ENCODE measurements at places on chromosomes 2 and 18.

DNA sequence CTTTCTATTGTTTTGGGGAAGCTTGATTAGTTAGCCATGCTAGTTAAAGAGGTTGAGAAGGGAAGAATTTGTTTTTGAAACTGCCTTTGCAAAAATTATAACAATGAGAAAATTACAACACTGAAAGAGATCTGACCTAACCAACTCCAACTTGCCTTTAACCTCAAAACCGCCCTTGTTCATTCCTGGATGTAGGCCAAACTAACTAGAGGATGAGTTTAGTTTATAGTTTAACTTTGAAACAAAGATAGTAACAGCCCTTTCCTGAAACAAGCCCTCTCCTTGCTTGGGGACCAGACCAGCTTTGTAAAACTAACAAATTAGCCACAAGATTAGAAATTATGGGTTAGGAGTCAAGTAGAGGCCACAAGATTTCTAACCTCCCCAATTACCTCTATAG lies 713.9 kb downstream of the CPS1 start:
- no peak for DNase-seq

- no peak for DNase-seq
These were observed 529 bp upstream of the MTA3 start for GRCh38 chr2:42567806-42568400.

DNA sequence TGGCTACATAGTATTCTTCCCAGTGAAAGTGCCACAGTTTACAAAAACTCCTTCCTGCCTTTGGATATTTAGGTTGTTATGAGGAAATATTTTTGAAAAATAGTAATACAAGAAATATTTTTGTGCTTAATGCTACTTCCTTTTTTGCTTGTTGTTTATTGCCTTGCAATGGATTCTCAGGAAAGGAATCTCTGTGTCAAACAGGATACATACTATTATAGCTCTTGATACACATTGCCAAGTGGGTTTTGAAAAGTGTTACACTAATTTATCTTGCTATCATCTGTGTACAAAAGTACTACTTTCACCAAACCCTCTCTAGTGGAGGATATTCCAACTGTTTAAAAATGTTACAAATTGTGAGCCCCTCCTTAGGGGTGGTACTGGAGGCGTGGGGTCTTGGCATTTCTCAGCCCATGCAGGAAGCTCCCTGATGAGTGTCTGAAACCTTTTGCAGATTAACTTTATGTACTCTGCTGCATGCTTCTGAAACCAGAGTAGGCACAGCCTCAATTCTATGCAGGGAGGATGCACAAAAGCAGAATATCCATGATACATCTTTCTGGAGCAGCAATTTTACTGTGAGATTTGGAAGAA lies 54.5 kb downstream of the EVA1A start:
- DNase-seq, result no peak

- peak; percentile 25 for DNase-seq
These were observed 2.7 kb downstream of the SDC1 start for GRCh38 chr2:20222014-20222768.

DNA sequence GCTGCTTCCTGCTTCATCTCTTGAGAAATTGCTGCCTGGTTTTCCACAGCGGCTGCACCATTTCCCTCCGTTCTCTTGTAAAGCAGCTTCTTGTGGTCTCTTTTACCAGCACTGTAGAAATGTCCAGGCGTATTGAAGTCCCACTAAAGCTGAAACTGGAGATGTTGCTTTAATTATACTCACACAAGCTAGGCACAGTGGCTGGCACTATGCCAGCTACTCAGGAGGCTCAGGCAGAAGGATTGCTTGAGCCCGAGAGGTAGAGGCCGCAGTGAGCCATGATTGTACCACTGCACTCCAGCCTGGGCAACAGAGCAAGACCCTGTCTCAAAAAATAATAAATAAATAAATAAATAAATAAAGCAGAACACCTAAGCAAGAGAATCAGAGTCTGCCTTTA lies 19.2 kb upstream of the ATP9B start:
- DNase-seq, result no peak

GRCh38 chr2:45140675-45141074 lies 131.4 kb upstream of the SIX2 start:
- no peak for DNase-seq

DNA sequence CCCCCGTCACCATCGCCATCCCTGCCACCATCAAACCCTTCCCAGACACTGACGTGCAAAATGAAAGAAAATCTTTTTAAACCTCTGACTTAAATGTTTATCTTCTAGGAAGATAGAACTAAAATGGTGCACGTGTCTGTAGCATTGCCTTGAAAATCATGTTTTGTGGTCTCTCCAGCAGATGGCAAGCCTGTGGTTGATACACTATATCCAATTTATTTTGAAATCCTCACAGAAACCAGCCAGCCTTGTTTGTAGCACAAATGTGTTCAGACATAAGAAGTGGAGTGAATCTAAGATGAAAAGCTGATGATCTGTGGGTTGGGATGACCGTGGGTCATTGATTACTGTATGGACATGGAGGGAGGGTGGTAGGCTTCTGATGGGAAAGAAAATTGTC lies 436.2 kb upstream of the SMIM21 start:
- no peak for DNase-seq

DNA sequence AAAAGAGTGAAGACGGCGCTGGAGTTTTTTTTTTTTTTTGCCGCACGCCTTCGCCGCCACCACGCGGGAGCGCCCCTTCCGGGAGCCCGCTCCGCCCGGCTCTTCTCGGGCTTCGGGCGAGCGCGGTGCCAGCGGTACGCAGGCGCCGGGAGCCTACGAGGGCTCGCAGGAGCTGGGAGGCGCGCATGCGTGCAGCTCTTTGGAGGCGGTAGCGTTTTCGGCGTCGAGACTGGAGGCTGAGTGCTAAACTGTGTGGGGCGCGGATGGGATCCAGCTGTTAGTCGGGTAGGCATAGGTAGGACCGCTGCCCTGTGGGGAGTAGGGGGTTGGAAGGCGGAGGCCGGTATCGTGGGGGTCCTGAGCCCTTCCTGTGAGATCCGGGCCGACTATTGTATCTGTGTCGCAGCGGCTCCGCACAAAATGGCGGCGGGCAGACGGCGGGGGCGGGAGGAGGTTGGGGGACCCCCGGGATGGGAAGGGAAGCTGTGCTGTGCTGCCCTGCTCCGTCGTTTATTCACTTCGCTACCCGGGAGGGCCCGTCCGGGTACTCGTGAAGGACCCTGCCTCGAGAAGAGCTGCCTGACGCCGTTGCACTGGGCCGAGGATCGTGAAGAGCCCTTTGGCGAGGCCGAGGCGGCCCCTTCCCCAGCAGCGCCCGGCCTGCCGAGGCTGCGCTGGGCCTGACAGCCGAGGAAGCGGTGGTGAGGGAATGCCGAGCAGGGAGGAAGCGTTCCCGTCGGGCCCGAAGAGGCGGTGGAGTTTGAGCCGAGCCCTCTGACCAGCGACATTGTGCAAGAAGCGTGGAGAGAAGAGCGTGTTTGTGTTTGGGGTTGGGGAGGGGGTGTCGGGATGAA lies at the start of gene ZNF638:
ZNF638 (plus strand) TSS at position 202 of the 854 bp plus-strand sequence. CDS start 17,173 bp downstream, outside the sequence.
- peak; percentile 96 for DNase-seq

- peak; percentile 6 for DNase-seq
These were observed 978.5 kb upstream of the LRRTM1 start for GRCh38 chr2:81283081-81283480.

DNA sequence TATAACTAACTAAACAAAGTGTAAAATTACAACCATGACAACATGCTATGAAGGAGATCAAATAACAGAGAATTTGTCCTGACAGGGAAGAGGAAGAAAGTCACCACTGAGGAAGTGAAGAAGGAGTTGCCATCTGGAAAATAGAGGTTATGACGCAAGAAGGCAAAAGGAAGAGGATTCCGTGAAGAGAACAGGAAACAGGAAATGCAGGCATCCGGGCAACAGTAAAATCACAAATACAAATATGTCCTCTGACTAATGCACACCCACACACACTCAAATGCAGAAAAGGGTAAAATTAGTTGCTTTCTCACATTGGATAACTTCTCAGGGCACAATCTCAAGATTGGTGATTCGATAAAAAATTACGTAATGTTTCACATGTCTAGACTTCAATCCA lies 278.4 kb downstream of the TMX3 start:
- DNase-seq, result no peak

- DNase-seq, result peak; percentile 45
These were observed 151.8 kb downstream of the ANKRD30BL start for GRCh38 chr2:132009874-132010521.

DNA sequence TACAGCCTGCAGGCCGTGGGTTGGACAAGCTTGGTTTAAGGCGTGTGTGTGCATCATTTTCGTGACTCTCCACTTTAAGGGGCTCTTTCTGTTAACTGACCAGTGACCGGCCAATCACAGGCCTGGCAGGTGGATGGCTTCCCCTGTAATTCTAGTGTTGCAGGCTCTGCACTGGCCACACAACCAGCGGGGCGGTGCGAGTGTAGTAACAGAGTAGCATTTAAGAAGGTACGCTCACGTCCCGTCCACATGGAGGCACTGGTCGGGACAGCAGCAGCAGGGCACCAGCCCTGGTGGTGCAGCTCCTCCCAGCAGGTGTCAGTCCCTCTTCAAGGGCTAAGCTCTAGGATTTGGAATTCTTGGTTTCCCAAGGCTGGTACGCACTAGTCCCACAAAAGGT lies 8.0 kb upstream of the ANO7 start:
- DNase-seq, result no peak

DNA sequence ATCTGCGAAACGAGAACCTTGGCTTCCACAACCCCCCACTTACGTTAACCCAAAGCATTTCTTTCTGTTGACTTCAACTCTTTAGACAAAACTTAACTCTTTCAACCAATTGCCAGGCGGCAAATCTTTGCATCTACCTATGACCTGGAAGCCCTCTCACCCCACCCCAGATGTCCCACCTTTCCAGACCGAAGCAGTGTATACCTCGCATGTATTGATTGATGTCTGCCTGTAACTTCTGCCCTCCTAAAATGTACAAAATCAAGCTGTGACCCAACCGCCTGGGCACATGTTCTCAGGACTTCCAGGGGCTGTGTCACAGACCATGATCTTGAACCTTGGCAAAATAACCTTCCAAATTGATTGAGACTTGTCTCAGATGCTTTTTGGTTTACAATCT lies 12.3 kb downstream of the AQP12B start:
- DNase-seq, result no peak

- DNase-seq, result no peak
These were observed 165.3 kb downstream of the ATAD2B start for GRCh38 chr2:23761638-23762037.

- no peak for DNase-seq
These were observed 115.4 kb downstream of the KYNU start for GRCh38 chr2:142992840-142993239.

GRCh38 chr18:23703057-23703986 lies 14.1 kb downstream of the LAMA3 start:
- DNase-seq, result peak; percentile 79

- no peak for DNase-seq
These were observed 25.0 kb downstream of the ZAP70 start for GRCh38 chr2:97738179-97739019.

DNA sequence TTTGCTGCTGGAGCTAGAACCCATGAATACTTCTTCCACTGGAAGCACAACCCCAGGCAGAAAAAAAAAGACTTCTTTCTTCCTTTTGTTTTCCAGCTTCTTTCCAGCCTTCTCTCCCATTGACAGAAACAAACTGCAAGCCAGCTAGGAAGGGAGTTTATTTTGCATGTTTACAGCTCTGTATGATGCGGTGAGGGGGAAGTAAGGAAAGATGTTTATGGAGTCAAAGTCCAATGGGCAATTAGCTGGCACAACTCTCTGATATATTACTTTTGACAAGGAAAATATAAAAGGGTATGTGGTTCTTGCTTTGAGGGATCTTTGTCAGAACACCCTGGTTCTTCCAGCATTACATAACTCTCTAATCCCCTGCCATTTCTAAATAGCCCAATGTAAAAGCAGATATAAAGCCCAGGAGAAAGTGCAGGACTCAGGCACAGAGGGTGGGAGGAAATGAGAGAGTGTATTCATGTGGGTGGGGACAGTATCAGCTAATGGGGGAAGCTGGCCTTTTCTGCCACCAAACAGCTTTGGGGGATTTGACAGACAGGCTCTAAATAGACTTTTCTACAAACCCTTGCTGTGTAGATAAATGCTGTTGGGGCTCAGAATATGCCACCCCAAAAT lies 9.3 kb upstream of the NMS start:
- DNase-seq, result no peak

- no peak for DNase-seq
These were observed 157.9 kb upstream of the FOSL2 start for GRCh38 chr2:28234807-28235206.

GRCh38 chr2:118123561-118124232 lies 35.4 kb downstream of the INSIG2 start:
- DNase-seq, result no peak

DNA sequence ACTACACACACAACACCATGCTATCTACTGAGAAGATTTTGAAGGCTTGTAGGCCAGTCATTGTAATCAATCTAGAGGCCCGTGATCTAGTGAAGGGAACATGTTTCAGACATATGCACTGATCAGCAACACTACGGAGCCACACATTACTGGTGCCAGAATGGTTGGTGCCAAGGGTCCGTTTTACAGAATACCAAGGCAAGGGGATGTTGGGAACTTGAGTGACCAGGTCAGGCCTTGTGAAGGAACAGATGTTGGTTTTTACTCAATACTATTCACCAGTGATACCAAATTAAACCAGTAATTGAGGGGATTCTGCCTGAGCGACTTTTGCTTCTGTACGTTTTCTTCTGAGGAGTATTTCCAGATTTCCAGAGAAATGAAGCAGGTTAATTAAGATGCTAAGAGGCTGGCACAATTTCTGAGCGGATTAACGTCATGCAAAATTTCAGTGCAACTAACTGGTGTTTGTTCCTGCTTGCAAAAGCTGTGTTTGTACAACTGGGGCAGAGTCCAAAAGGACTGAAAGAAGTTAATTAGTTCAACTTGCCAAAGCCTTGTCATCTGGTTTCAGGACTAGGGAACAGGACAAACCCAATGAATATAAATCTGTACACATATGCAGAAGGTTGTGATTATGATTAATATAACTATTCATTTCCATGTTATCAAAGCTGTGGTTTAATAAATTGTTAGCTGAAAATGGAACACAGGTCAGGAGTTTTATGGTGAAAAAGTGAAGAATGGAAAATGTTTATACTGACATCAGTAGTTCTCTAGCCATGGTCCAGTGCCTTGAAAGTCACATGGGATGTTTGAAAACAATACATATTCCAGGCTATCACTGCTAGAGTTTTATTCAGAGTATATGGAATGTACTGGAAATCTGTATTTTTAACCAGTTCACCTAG lies 432.1 kb upstream of the DCC start:
- DNase-seq, result no peak

GRCh38 chr2:188235364-188235763 lies 56.3 kb upstream of the GULP1 start:
- no peak for DNase-seq
